Activated CD8-positive, alpha-beta memory T cell treated with anti-CD3 and anti-CD28 coated beads for 1 hour (primary cell): ENCODE measurements at places on chromosomes 1 and 21.

DNA sequence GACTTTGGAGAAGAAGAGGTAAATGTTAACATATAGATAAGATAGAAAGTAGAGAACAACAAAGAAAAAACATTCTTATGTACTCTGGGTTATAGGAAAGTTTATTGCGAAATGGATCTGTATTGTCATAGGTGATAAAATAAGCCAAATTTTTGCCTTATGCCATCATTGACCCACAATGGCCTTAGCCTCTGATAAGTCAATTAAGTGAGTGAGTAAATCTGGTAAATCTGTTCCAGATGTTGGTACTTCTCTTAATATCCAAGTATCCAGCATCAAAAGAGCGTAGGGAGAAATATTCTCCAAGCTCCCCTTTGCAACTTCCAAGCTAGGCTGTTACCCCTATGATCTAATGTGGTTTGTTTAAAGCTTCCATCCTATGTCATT lies 38.3 kb upstream of the CLCA4 start:
- no peak for DNase-seq

DNA sequence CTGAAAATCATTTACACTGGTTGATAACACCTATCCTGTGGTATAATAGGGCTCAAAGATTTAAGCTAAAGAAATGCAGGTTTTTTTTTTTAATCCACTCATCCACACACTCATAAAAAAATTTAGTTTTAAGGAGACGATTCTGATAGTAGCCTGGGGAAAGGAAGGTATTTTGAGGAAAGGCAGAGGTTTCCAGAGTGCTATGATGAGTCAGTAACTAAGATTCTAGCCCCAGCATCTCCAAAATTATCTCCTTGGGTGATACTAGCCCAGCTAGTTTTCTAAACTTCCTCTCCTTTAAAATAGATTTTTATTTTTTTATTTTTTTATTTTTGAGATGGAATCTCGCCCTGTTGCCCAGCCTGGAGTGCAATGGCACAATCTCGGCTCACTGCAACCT lies 20.7 kb downstream of the ASAP3 start:
- DNase-seq, result no peak

DNA sequence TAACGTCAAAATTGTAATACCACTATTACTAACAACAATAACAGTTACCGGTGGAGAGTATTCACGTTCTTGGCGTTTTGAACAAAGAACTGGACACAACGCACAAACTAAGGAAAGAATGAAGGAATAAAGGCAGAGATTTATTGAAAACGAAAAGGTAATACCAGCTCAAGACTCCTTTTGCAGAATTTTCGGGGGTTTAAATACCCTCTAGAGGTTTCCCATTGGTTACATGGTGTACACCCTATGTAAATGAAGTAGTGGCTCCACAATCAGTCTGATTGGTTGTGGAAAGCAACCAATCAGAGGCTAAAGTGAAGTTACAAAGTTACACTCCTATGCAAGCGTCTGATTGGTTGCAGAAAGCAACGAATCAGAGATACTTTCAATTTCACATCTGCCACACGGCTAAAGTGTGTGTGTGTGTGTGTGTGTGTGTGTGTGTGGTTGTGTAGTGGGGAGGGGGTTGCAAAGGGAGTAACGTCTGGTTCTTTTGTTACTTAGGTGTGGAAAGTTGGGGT lies 1.1 kb upstream of the GTF2B start:
- no peak for DNase-seq

DNA sequence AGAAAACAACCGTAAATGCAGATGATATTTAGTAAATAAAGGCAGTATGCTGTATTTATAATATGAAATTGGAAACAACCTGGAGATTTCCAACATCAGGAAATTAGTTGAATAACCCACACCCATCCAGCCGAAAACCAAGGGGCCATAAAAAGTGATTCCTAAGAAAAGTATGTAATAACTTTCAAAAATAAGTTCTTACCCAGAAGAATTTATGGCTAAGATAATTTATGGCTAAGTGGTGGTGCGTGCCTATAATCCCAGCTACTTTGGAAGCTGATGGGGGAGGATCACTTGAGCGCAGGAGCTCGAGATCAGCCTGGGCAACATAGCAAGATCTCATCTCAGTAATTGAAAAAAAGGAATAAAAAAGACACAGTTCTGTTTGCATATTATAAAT lies 43.2 kb downstream of the TMCO4 start:
- no peak for DNase-seq

GRCh38 chr1:30974536-30974935 lies 66.0 kb upstream of the SDC3 start:
- DNase-seq, result no peak

- no peak for DNase-seq
Measured at GRCh38 chr1:219153723-219154122, 20.0 kb upstream of the LYPLAL1 start.

DNA sequence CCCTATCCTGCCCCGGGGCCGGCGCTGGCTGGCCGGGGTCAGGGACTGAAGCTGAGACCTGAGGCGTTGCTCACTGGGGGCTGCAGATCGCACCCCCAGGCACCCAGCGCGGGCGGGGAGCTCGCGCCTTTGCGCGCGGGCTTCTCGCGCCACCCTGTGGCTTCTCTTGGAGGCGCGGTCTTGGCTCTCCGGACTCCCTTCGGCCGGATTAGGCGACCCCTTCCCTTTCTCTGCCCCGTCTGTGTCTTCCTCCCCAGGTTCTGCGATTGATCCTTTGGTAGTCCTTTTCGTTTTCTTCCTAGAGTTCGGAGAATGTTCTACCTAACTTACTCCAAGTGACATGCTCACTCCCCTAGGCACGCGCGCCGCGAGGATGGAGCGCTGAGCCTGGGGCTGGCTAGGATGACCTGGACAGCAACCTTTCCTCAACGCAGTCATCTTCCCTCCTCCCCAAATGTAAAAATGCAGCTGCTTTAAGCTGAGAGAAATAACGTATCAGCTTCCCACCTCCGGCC lies 495 bp upstream of the NTRK1 start:
- peak; percentile 41 for DNase-seq

DNA sequence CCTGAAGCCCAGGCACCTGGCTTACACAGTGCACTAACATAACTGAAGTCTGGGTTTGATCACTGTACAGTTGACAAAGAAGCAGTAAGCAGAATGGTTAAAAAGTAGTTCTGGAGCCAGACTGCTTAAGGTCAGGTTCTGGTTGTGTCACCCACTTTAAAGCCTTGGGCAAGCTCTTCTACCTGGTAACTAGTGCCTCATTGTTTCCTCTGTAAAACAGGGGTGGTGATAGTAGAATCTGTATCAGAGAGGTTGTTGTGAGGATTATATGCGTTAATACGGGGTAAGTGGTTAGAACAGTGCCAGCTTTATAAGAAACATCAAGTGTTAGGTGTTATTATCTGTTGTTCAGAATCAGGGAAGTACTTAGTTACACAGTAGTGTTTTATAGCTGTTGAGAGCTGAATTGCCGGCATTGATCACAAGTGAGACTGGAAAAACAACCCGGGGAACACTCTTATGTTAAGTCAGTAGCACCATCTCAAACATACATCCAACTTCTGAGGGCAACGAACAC lies 3.7 kb downstream of the BACH1 start:
- DNase-seq, result no peak

- DNase-seq, result no peak
Measured at GRCh38 chr1:156655151-156655903, 13.4 kb downstream of the BCAN start.

DNA sequence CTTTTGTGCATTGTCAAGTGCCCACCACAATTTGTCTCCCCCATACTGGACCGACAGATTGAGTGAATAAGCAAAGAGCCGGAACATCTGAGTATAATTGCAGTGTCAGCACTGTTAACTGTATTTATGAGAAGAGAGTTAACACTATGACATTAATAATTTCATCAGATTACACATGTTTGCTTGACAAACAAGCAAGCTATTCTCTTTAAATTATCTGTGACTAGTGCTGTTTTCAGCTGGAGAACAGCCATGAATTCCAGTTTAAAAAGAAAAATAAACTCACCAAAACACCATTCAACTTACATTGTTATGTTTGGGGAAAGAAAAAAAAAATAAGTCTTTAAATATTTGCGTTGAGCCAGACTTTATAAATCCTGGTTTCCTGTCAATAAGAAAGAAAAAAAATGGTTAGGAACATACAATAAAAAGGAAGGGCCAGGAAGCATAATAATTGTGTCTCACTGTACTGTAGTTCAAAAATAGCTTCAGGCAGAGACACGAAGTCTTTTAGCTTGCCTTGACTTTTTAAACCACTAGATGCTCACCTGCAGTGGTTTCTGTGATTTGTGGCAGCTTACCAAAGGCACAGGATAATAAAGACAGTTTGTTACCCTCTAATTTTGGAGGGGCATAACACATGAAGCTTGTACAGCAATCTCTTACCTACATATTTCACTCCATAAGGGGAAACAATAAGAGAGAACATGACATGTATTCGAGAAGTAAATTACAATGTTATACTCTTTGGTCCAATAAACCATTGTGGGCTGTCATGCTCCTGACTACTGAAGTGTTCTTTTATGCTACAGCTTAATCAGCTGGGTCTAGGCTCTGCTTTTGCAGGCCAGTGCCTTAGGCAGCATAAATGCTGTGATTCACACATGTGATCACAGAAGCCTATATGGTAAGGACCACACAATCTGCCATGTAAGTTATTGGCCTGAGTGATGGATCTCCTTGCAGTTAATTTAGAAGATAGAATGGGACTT lies 302.0 kb upstream of the ADGRL2 start:
- DNase-seq, result no peak

GRCh38 chr1:37850352-37850955 lies 8.9 kb downstream of the MTF1 start:
- no peak for DNase-seq

- no peak for DNase-seq
Measured at GRCh38 chr21:36255663-36256062, 64.3 kb upstream of the MORC3 start.

DNA sequence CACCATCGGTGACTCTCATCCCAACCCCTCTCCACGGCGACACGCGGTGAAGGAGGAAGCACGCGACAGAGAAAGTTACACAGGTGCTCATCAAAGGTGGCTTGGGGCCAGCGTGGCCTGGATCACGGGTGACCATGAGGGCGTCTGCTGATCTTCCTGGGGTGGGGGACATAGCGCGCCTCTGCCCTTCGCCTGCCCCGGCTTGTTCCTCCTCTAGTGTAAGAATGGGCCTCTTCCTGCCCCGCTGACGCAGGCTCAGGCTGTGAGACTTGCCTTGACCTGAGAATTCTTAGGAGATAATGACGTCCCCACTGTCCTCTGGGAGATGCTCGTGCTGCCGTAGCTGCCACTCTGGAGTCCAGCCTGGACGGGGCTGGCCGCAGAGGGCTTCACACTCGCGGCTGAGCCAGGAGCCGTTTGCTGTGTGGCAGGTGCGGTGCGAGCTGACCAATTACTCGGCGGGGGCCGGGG lies 39.0 kb upstream of the TMEM52 start:
- no peak for DNase-seq

GRCh38 chr1:3987669-3988235 lies 87.7 kb upstream of the C1orf174 start:
- no peak for DNase-seq

GRCh38 chr1:42957229-42957879 lies 1.3 kb downstream of the SLC2A1 start:
- no peak for DNase-seq

DNA sequence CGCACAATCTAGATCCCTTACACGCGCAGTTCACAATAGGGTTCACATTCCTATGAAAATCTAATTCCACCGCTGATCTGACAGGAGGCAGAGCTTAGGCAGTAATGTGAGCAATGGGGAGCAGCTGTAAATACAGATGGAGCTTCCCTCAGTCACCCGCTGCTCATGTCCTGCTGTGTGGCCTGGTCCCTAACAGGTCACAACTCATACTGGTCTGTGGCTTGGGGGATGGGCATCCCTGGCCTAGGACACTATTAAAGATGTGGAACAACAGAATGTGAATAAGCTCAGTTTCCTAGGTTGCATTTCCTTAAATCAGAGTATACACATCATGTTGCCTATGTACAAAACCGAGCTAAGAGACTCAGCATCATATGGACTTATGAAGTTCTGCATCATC lies 16.2 kb downstream of the IFI44 start:
- no peak for DNase-seq

DNA sequence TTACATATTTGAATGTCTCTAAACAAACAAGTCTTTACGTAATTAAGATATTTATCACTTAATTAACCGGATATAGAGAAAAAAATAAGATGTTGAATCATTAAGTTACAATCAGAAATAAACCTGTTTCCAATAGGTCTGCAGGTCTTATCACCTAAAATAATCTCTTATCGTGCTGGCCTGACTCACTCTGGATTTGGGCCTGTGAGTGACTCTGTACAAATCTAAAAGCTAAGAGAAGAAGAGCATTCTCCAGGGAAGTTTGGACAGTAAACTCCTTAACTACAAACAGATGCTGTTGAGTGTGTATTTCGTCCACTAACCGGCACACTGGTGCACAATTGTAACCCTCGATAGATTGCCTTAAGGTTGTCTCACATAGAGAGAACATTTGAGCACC lies 25.3 kb downstream of the CEP104 start:
- no peak for DNase-seq

- no peak for DNase-seq
Measured at GRCh38 chr1:23392125-23392855, 22.7 kb upstream of the ZNF436 start.

- no peak for DNase-seq
Measured at GRCh38 chr1:226364514-226364899, 43.4 kb downstream of the PARP1 start.
